Metanephros (tissue), 2 donors: ENCODE measurements at places on chromosomes 4 and X. TPM values are rescaled to one million over a fixed set of nuclear protein-coding genes. Genes with fewer than 3 reads are reported as not detected.

Gene PGRMC1
- 208 TPM for total RNA-seq

Gene S100G
- not detected for total RNA-seq

Gene DDX53
- total RNA-seq, result not detected

Gene HDX
- 7.8 TPM for total RNA-seq

Gene CLGN
- 0.47 TPM for total RNA-seq

Gene GRIA2
- 0.82 TPM for total RNA-seq

Gene EVC
- 80.9 TPM for total RNA-seq

Gene PF4V1
- not detected for total RNA-seq

Gene AMOT
- total RNA-seq, result 43.3 TPM

Gene SPIN4
- 10.3 TPM for total RNA-seq

Gene GIMD1
- not detected for total RNA-seq

Gene TMSB15B
- total RNA-seq, result 11.7 TPM

Gene NCAPG
- total RNA-seq, result 12.6 TPM

Gene HGFAC
- total RNA-seq, result 1.3 TPM

Gene MFAP3L
- total RNA-seq, result 21.7 TPM

Gene TMEM35A
- total RNA-seq, result 4.0 TPM

Gene RHOXF2B
- total RNA-seq, result not detected

Gene RAI2
- total RNA-seq, result 5.3 TPM

Gene NSUN7
- 13.3 TPM for total RNA-seq

Gene HMGB2
- 107 TPM for total RNA-seq

Gene MCF2
- total RNA-seq, result 1.2 TPM

Gene CPLX1
- total RNA-seq, result 2.6 TPM

Gene PALLD
- total RNA-seq, result 180 TPM

Gene CYP4V2
- total RNA-seq, result 32.9 TPM

Gene VCX3B
- not detected for total RNA-seq

Gene FAM47A
- not detected for total RNA-seq

Gene UGT2A1
- total RNA-seq, result 8.8 TPM

Gene GNRHR
- not detected for total RNA-seq

Gene MAGEA10
- not detected for total RNA-seq

Gene GPR78
- 0.76 TPM for total RNA-seq

Gene CCKAR
- 0.12 TPM for total RNA-seq

Gene SLITRK2
- total RNA-seq, result 0.64 TPM

Gene ARX
- 0.06 TPM for total RNA-seq

Gene HPF1
- 22.3 TPM for total RNA-seq

Gene S100P
- 14.2 TPM for total RNA-seq

Gene NAAA
- 47.9 TPM for total RNA-seq

Gene ARR3
- not detected for total RNA-seq

Gene CSAG2
- not detected for total RNA-seq

Gene DCLK2
- total RNA-seq, result 19.7 TPM

Gene VSIG4
- total RNA-seq, result 14.5 TPM

Gene FAM184B
- 1.6 TPM for total RNA-seq

Gene CT55
- 0.12 TPM for total RNA-seq

Gene KCNIP4
- 17.5 TPM for total RNA-seq

Gene NR0B1
- total RNA-seq, result 0.53 TPM

Gene HELT
- not detected for total RNA-seq

Gene L1CAM
- total RNA-seq, result 38.7 TPM

Gene KCND1
- total RNA-seq, result 2.7 TPM

Gene DMRTC1
- not detected for total RNA-seq

Gene PPP2R2C
- 1.1 TPM for total RNA-seq

Gene SPANXN4
- total RNA-seq, result not detected

Gene SYTL4
- 14.3 TPM for total RNA-seq

Gene BMX
- total RNA-seq, result 0.70 TPM

Gene VCX2
- total RNA-seq, result not detected

Gene KLF8
- 7.2 TPM for total RNA-seq

Gene CCDC160
- total RNA-seq, result 3.0 TPM

Gene PCDH19
- 1.8 TPM for total RNA-seq

Gene CLDN2
- total RNA-seq, result 16.3 TPM

Gene MTNR1A
- total RNA-seq, result 2.0 TPM

Gene CHIC1
- total RNA-seq, result 10.2 TPM
